ENCODE measurements at places on chromosomes 1 and 21.
A peak's percentile ranks its signal among the peaks of the same experiment; 100 is the strongest.

GRCh38 chr1:1914971-1915692 lies at the start of gene CALML6:
TSS of gene CALML6 (plus strand) at chr1:1915260. CDS start at chr1:1915281, 21 bp downstream.
- DNase-seq = no peak

DNA sequence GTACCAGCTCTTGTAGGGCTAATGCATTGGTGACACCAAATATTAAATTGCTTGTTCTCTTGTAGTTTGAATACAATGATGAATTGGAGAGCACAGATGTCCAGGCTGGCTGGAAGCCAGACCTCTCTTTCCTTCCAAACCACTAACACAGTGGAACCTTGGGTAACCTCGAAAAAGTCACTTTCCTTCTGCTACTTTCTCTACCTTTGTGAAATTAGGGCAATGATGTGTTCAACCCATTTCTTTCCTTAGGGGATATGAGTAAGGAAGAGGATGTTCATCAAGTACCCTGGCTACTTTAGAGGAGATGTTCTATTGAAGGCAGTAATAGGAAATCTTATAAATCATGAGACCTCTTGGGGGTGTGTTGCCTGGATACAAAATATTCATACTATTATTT lies 55.7 kb downstream of the XCL2 start:
- no peak for DNase-seq

DNA sequence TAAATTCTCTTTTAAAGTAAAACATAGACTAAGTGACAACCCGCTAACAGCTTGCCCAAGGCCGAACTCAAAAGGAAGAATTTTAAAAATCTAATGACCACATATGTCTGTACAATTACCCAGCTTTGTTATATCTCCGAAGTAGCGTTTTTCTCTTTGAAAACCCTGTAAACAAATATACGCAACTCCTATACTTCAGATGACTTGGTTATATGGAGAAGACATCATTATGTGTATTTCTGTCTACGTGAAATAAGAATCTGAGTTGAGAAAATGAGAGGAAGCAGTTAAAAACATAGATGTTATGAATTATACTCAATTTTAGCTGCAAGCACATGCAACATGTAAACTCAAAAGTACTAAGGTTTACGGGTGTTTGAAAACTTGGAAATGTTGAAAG lies 2.0 kb downstream of the PBX1 start:
- no peak for DNase-seq

- peak; percentile 93 for DNase-seq
Measured at GRCh38 chr1:240337781-240338180, 246.1 kb downstream of the FMN2 start.

GRCh38 chr1:64330839-64331238 lies 127.4 kb downstream of the UBE2U start:
- DNase-seq = no peak

DNA sequence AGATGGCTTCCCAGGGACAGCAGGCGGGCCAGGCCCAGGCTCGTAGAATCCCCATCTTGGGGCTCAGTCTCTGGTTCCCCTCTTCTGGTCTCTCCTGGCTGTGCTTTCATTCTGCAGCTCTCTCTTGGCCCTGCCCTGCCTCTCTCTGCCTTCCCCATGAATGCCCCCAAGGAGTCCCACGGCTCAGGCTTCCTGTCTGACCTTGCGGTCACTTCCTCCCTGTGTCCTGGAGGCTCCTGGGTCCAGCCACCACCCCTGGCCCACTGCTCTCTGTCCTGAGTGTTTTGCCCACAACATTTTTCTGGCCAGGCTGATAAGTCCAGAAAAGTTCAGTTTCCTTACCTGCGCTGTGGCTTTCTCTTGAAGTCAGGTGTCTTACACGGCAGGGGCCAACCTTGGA lies 29.1 kb downstream of the PIGP start:
- no peak for DNase-seq

DNA sequence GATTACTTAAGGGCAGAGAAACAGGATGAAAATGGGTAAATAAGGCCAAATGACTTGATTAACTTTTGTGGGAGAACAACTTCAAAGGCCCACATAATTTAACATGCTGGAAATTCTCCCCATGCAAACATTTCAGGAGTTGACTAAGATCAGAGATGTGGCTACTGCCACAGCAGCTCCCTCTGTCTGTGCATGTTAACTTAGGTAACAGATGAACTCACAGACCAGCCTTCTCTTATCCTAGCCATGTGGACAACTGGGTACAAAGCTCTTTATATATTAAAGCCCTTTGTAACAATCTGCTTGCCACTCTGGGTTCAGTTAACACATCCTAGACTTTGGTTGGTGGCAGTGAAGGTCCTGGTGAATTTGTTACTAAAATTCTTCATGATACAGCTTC lies 33.2 kb downstream of the BEND5 start:
- DNase-seq = no peak

DNA sequence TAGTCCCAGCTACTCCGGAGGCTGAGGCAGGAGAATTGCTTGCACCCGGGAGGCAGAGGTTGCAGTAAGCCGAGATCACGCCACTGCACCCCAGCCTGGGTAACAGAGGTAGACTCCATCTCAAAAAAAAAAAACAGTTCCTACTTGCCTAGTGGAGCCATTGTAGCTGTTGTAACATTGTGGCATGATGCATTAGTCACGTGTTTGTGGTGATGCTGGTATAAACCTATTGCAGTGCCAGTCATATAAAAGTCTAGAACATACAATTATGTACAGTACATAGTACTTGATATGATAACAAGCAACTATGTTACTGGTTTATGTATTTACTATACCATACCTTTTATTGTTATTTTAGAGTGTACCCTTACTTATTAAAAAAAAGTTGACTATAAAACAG lies 16.2 kb downstream of the KYAT3 start:
- no peak for DNase-seq

GRCh38 chr1:109895720-109896504 lies 14.7 kb upstream of the CSF1 start:
- no peak for DNase-seq

DNA sequence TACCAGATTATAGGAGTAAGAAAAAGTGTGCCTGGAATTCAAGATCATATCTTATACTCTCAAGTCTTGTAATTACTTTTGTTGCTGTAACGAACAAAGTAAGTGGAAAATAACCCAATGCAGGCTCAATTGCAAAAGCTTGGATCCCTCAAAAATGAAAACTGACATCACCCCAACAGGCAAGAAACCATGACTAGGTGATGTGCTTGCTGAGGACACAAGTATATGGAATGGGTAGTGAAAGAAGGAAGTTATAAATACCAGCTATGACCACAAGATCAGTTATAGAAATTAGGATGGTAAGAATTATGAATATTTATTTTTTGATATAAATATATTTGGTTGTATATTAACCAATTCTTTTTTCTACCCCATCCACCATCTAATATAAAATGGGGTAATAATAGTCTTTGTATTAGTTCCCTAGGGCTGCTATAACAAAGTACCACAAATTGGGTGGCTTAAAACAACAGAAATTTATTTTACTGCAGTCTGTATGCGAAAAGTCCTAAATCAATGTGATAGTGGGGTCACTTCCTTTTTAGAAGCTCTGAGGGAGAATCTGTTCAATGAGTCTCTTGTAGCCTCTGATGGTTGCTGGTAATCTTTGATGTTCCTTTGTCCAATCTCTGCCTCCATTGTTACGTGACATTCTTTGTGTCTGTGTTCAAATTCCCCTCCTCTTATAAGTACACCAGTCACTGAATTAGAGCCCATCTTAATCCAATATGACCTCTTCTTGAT lies 45.0 kb downstream of the DUSP10 start:
- DNase-seq = no peak

All from SK-MEL-5 (cell line).